ENCODE measurements at places on chromosomes 7 and 10. TPM values are rescaled to one million over a fixed set of nuclear protein-coding genes. Genes with fewer than 3 reads are reported as not detected.

The TAS2R41 gene
- total RNA-seq = 0.46 TPM

The ANKIB1 gene
- total RNA-seq = 59.8 TPM

The FGFBP3 gene
- 6.7 TPM for total RNA-seq

The CYP26C1 gene
- 0.49 TPM for total RNA-seq

The PTPN12 gene
- 24.5 TPM for total RNA-seq

The MRC1 gene
- not detected for total RNA-seq

The UBE2D1 gene
- 9.4 TPM for total RNA-seq

The C7orf33 gene
- not detected for total RNA-seq

The TRIM50 gene
- total RNA-seq = not detected

GRCh38 chr10:47248386-47249090, 51.5 kb upstream of the GDF10 start:
- no peak for DNase-seq

- DNase-seq = no peak
These were observed 388 bp downstream of the CNOT4 start for GRCh38 chr7:135509589-135509838.

GRCh38 chr7:6558837-6559236, 7.6 kb upstream of the GRID2IP start:
- DNase-seq = no peak

DNA sequence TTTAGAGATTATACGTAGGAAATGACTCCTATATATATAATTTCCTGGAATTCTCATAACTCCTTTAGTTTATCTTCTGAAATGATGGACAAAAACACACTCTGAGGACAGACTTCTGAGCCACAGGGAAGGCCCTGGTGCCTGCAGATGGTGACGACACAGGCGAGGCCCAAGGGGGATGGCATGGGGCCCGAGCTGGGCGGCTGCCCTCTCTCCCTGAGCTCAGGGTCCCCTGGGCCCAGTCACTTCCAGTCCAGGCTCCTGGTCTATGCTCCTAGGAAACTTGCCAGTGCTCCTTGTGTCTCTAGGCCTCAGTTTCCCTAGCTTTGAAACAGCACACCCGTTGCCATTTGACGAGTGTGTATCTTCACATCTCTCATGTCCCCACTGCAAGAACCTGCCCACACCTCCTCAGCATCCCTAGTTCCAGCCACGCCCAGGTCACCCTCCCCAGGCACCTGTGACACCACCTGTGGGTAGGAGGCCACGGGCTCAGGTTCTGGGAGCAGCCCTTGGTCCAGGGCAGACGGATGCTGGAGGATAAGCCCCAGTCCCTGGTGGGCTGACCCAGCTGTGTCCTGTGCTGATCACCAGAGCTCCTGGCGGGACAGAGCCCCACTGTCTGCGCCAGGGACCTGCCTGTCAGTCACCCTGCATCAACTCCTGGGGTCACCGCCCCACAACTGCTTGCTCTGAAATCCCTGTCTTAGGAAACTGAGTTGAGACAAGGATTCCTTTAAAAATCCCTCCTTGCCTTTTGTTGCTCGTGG, 23.4 kb upstream of the SHH start:
- DNase-seq = no peak

DNA sequence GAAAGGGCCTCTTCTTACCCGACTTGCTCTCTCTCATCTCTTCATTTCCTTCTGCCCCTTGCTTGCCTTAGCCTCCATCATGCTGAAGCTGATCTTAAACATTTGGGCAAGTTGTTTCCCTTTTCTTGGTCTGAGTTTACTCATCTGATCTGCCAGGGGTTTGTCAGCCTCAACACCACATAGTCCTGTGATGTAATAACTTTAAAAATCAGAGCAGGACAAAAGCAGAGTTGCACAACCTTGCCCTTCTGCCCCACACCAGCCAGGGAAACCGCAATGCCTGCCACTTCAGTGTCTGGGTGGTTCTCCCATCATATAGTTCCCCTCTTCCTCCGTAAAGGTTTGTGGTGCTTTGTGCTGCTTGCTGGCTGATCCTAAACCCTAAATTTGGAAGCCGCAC, 9.9 kb upstream of the LIPM start:
- DNase-seq = no peak

DNA sequence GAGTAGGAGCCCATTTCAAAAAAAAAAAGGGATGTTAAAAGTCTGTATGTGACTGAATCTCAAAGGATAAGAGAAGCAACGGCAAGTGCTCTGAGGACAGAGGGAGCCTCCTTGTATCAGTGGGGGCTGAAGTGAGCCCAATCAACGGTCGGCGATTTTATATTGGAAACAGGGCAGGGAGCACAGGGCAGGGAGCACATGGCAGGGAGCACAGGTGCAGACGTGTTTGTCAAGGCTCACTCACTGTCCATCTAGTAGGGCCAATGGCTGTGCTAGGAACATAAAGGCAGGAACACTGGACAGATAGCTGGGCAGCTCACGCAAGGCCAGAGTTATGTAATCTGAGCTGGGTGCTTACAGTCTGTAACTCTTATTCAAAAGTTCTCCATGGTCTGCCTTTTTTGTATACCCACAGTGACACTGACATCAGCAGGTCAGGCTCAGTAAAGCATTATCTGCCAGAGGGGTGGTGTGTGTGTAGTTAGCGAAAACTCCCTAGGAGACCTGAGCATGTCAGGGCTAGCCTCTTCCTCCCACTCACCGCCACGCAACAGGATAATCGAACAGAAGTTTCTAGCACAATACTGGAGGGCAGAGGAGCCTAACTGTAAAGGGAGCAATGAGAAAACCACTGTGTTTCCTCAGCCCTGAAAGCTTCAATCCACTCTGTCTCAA, 15.4 kb downstream of the AKR1B1 start:
- DNase-seq = no peak

DNA sequence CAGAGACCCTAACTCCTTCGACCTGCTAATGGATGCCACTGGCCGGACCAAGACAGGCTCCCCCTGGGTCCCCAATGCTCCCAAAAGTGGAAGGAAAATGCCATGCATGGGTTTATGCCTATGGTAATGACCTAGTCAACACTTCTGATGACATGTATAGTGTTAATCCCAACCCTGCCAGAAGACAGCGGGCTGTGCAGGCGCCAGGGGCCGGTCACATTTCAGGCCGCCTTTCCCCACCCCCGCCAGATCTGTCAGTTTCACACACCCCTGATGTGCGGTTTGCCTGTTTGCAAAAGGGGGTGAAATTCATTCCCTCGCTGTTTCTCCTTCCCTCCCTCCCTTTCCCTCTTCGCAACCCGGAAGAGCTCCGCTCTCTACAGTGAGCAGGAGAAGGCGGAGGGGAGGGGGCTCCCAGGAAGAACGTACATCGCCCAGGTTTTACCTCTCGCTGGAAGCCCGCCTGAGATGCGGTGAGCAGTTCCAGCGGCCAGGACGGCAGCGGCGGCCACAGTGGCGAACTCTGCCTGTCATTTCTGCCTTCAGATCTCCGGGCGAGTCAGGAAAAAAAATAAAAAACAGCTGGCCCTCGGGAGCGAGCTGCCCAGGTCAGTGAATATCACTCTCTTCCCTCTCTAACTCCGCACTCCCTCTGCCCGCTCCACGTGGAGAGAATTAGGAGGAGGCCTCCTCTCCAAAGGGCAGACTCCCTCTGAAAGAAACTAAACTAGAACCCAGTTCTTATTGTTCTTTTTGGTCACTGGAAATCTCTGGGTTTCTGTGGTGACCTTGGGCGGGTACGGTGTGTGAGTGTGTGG, 9.4 kb upstream of the GATA3 start:
- peak; percentile 17 for DNase-seq

DNA sequence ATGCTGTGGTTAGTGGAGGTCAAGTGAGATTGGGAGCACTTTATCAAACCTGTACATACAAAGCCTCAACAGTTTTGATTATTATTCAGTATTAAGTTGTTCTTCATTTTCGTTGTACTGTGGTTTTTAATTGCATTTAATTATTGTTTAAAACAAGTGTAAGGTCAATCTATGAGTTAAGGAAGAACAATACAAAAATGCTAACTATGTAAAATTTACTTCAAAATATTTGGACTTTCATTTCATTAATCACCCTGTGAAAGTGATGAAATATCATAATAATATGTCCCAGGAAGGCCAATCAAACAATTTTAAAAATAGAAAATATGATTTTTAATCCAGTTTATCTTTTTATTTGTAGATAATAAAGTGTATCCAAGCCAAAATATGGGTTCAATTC, 13.6 kb upstream of the NDUFA5 start:
- DNase-seq = no peak

DNA sequence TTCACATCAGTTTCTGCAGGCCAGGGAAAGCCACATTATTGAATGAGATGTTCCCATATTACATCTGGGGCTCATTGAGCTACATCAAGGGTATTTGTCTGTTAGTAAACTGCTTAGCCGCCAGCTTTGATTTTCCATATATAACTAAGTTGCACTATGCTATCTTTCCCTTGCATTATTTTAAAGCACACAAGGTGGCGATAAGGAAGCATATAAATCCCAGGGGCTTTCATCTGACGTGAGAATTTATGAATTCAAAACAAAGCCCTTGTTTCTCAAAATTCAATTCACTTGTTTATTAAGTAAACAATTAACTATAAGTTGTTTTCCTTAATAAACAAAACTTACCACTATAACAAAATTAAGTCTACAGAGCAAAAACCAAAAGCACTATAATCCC, 334.1 kb upstream of the TPK1 start:
- DNase-seq = no peak

DNA sequence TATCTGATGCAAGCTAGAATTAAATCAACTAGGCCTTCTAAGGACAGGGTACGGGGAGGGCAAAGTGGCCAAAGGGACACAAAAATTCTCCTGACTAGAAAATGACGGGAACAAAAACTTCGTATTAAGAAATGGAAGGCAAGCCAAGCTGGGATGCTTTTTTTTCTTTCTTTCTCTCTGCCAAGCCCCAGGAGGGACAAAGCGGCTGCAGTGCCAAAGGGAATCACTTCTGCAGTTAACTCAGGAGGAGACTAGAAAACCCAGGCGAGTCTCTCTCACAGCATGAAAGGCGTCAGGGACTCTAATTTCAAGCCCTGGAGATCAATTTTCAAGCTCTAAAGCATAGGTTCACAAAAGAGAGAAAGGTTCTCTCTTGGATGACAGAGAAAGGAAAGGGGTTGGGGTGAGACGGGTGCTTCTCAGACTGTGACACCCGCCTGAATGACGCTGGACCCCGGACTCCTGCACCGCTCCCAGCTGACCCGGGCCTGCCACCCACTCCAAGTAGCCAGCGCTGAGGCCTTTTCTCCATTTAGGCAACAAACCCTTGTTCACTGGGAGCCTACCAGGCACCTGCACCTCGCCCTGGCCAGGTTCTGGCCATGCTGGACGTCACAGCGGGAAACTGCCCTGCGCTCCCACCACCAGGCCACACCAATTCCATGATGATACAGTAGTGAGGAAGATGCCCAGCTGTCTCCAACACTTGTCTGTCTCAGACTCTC, 56.5 kb downstream of the KIAA1549 start:
- DNase-seq = no peak

DNA sequence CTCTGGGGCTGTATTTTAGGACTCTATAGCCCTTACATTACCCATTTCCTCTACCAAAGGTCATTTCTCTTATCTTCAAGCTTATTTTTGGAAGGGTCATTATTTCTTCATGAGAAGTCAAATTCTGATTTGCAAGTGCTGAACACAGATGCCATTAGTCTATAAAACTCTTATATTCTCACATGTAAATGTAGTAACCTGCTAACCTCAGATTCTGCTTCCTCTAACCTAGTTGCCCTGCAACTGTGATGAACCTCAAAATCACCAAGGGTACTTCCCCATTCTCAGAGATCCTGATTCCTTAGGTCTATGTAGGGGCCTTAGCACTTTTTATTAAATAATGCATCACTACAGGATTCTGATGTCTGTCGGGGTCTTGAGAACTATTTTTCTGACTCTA, 6.3 kb downstream of the FAS start:
- DNase-seq = no peak

DNA sequence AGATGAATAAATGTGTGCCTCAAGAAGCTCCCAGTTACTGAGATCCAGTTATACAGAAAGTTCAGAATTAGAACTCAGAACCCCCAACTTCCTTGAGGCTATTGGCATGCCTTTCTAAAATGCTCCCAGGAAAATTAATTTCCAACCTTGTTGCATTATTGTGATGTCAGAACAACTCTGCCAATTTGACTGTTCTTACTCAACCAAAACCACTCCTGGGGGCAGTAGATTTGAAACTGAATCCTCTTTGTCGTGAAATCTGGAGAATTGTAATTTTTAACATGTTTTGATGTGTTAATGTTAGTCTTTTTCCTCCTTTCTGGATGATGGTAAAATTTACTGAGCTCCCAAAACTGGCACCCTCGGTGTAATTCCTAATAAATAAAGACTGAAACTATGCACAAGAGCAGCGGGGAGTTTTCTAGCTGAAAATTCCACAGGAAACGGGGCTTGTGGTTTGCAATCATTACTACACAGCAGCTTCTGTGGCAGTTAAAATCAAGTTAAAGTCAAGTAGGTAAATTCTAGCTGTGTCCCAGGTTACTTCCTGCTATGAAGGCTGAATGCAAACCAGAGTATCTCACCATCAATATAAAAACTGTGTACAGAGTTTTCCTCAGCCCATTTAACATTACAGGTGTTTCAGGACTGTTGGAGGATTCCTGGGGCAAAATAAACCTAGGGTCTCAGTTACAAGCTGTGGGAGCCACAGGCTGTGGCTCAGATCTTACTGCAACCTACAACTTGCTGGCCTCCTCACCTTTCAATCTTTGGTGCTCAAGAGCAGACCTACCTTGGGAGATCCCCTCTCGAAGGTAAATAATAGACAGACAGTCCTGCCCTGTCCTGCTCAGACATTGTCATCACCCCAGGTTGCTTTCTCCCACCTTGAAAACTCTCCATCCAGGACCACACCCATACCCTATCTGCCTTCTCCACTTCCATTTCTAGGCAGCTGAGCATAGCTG, 156.3 kb upstream of the KMT2E start:
- no peak for DNase-seq

DNA sequence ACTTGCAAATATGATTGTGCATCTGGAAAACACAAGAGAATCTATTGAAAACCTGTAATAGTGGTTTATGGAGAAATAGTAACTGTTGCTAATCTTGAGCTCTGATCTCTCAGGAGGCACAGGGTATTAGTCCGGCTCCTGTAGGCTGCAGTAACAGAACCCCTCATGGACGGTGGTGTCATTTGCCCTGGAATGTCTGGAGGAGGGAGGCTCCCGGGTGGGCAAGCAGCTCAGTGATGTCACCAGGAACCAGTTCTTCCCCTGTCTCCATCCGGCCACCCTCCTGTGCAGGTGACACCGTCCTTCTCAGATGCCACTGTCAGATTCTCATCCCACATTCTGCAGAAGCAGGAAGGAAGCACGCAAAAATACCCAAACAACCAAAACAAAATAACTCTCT, 29.3 kb downstream of the INPP5A start:
- no peak for DNase-seq

DNA sequence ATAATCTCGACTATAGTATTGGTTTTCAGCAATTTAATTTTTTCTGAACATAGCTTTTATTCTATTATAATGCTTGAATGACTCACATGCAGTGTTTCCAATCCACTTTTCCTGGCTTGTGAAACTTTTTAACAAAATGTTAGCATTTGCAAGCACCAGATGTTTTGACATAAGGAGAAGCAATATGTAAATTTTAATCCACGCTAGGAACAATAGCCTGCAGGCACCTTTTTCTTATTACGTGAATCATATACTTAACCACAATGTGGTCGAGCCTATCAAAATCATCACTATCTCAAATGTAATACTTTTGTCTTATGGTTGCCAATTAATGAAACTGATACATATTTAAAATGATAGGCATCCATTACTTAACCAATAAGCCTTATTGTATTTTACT, 97.1 kb downstream of the TFEC start:
- no peak for DNase-seq

- DNase-seq = no peak
These were observed 50.6 kb upstream of the RASGEF1A start for GRCh38 chr10:43317422-43317821.

- DNase-seq = no peak
These were observed 117.0 kb downstream of the MARCHF5 start for GRCh38 chr10:92408017-92408361.

GRCh38 chr10:119284679-119285096, 77.3 kb downstream of the GRK5 start:
- no peak for DNase-seq
